Right forelimb (tissue), 1 donor: ENCODE measurements at places on chromosomes 2 and 18.

- DNase-seq = no peak
Observed at GRCh38 chr2:211367293-211367692, 810.9 kb downstream of the CPS1 start.

DNA sequence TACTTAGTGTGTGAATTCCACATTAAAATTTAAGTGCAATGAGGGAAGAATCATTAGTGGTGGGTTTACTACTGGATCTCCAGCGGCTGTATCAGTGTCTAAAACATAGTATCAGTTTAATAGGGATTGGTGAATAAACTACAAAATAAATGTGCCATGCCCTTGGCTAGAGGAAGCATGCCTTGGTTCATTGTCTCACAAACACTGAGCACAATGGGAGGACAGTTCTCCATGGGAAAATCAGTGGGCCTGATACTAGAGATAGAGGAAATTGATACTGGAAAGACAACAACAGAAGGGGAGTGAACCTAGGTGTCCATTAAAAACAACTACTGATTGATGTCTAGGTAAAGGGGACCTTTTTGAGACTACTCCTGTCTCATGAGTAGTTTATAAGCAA is 971.6 kb downstream of the SUCLG1 start:
- no peak for DNase-seq

DNA sequence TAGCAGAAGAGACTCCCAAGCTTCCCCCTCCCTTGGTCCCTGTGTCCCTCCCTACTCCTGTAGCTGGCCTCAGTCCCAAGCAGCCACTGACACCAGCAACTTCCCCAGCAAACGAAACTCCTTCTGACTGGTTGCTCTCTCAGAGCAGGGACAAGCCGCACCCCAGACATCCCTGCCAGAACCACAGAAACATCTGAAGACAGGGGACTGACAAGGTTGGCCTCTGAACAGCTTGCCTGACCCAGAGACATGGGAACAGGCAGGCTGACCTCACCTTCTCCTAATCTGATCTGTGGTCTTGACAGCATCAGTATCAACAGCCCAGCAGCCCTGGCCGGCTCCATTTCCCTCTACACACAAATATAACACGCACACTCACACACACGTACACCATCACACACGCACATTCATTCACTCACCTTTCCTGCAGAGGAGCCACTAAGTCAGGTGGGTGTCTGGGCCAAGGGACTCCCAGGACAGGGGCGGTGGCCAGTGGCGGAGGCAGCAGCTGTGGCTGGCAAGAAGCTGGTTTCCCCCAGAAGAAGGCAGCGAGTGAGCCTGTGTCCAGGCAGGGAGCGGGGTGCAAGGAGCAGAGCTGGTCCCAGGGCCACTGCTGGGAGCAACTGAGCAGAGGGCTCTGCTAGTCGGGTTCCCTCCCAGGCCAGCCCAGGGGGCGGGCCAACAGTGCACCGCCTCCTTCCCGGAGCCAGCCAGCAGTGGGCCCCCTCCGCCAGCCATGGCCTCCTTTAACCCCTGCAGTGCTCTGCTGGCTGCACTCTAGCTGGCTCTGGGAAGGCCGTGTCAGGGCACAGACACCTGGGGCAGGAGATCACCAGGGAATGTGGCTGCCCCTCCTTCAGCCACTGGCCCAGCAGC is 59.1 kb downstream of the TNS1 start:
- DNase-seq = peak; percentile 87

- no peak for DNase-seq
Observed at GRCh38 chr2:84131278-84131830, 327.7 kb downstream of the SUCLG1 start.

DNA sequence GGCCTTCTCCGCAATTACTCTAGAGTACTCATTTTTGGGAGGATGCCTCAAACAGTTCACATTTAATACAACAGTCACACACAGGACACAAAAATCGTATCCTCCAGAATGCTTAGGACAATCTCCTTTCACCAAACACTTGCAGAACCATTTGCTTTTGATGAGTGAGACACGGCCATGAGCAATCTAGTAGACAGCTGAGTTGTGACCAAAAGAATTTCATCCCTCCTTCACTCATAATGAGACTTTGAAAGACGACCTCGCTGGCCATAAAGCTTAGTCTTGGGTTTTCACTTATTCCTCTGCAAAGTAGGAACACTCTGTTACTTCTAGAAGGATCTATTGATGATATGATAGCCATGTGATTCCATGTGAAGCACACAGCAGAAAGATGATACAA is 87.5 kb upstream of the SLC35G4 start:
- no peak for DNase-seq

DNA sequence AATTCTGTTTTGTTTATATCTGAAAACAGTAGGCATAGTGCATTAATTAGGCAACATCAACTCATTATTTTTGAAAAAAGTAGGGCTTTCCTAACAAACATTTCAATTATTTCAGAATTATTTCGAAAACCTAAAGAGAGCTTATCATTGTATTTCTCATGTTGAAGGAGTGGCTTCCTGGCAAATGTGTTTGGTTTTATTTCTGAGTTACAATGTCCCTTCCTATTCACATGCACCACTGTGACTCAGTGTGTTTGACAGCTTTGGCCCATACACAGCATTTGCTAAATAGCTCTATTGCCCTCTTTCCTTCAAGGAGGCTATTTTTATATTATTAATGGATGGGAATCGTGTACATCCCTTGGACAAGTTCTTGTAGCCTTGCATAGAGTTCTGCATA is 205.9 kb downstream of the PTGR3 start:
- DNase-seq = no peak
